ENCODE measurements at places on chromosomes 4 and X.

GRCh38 chr4:160811956-160812355 lies 1351.8 kb downstream of the FSTL5 start:
- DNase-seq, result no peak

DNA sequence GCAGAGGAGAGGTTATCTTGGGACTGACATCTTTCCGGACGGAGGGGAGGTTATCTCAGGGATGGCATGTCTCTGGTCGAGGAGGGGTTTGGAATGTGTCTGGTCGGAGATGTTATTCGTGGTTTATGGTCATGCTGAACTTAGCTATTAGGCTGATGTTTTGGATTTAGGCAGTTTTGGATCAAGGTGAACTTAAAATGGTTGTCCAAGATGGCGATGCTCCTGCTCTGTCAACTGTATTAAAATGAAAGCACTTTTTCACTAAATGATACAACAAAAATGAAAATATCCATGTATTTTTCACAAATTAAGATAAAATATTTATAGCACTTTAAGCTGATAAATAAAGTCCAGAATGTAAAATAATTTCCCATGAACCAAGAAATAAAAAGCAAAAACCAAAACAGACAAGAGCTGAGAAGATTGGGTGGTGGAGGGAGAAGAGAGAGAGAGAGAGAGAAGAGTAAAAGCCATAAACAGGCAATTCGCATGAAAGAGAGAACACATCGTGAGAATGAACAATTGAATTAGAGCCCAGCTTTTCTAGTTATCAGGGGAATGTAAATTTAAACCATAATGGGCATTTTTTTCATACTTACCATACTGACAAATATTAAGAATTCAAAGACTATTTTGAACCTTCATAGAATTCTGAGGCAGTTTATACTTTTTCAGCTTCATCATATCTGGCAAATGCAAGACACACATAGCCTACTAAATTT lies 2236.0 kb upstream of the AGA start:
- DNase-seq, result no peak

GRCh38 chr4:17528551-17529165 lies 13.7 kb downstream of the CLRN2 start:
- DNase-seq, result no peak

DNA sequence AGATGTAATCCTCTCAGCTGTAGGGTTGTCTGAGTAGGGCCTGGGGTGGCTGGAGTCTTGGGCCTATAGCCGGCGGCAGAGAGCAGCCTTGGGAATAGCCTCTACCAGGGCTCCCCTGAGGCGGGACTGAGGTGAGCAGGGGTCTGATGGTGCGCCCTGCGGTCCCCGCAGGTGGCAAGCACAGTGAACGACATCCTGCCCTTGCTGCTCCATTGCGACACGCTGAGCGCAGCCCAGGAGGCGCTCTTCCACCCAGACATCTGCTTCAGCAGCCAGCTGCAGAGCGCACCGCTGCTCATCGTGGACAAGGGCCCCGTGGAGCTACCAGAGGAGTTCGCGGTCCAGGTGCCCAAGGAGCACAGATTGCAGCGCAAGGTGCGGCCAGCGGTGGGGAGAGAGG lies 317.0 kb downstream of the ADGRL3 start:
- DNase-seq, result no peak

- DNase-seq, result no peak
Observed at GRCh38 chr4:15868111-15868510, 70.4 kb downstream of the FGFBP1 start.

GRCh38 chrX:120664081-120664480 lies 34.2 kb upstream of the C1GALT1C1 start:
- no peak for DNase-seq

- no peak for DNase-seq
Observed at GRCh38 chr4:53635697-53636483, 44.6 kb upstream of the LNX1 start.
